ENCODE measurements at places on chromosomes 2 and 18.

DNA sequence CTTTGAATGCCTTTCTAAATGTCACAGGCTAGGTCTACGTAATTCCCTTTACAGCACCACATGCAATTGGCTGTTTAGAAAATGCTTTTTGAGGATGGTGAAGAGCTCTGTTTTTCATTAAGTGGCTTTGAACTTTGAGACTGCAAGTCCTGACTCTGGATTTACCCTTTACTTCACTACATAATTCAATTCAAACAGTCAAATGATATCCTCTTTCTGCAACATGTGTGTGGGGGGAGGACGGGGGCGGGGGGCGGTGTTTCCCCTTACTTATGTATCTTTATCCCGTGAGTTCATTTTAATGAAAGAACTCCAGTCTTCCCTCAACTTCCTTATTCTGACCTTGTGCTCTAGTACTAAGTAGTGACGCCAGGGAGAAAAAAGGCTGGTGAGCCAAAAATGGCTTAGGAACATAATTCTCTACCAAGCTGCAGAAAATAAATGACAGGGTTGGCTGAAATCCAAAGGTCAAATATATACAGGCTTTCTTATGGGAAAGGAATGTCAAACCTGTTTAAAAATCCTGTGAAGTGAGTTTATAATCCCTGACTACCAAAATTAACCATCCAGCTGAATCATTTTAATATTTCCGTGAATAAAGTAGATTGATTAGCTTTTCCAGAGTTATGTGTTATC, 119.6 kb downstream of the SLC8A1 start:
- no peak for DNase-seq

DNA sequence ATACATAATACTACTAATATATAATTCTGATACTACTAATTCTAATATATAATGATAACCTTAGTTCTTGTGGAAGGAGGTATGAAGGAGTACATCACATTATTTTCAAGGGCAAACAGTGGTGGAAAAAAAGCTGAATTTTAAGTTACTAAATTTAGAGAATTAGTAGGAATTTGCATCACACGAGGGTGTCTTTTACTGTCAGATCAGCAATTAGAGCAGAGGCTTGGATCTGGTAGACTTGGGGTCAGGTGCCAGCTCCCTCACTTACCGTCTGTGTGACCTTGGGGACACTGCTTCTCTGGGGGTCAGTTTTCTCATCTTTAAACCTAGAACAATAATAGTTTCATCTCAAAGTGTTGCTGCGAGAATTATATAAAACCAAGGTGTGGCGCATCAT, 114.1 kb upstream of the NEDD4L start:
- DNase-seq, result no peak

DNA sequence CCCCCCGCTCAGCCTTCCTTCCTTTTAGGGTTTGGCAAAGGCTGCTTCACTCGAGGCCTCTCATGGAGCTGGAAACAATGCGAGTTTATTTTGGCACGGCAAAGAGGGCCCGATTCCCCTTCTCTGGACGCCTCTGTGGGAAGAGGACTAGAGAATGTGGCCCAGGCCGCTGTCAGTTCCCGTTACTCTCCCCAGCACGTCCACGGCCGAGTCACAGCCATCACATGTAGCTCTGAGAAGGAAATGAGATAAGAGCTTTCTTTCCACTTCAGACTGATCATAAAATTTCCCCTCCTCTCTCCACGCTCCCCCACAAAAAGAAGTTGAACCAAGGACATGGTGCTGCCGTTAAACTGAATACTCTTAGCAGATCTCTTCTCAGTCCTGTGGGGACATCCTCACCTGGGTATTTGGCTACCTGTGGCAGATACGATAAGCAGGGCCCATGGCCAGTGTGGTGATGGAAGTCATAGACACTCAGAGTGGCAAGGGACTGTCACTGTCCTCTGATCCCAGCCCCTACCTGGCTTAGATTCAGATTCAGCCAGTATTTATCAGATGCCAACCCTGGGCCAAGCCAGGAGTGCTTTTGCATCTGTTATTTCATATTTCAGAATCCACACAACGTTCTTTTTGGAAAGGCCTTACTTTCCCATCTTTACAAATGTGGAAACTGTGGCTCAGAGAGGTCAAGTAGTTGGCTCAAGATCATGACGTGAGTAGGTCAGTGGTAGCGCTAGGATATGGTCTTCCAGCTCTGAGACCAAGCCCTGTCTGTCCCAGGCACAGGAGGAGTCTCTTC, 101.2 kb downstream of the MCFD2 start:
- DNase-seq, result no peak

GRCh38 chr2:96320728-96321622, 4.1 kb upstream of the ITPRIPL1 start:
- DNase-seq, result no peak

DNA sequence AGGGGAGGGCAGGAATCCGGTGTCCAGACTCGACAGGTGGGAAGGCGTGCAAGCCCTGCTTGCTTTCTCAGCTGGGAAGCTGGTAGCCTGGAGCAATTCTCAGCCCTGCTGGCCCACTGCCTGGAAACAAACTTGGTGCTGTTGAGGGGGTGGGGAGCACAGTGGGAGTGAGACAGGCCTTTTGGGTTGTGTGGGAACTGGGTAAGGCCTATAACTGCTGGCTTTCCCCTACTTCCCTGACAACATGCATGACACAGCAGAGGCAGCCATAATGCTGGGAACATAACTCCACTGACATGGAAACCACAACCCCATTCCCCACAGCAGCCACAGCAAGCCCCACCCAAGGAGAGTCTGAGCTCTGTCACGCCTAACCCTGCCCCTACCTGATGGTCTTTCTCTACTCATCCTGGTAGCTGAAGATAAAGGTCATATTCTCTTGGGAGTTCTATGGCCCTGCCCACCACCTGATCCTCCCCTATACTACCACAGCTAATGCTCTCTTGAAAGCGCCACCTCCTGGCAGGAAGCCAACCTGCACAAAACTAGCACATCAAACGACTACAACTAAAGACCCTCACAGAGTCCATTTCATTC, 122.9 kb upstream of the ACVR1C start:
- peak; percentile 18 for DNase-seq

- no peak for DNase-seq
Measured at GRCh38 chr18:34730774-34731173, 20.7 kb downstream of the DTNA start.

DNA sequence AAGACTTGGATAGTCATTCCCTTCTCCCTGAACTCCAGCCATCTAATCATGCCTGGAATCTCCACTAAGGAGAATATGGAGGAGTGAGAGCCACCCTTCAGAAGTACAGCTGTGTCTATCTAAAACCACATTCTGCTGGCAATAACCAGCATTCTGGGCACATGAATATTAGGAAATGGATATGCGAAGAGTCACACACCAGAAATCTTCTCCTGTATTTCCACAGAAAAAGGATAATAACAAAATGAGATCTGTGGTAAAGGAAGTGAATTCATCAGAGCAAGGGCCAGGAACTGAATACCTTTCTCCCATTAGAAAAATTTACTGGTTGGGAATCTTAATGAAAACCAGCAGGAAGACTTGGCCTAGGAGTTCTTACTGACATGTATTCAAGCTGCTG, 218.8 kb downstream of the SCG2 start:
- DNase-seq, result no peak

DNA sequence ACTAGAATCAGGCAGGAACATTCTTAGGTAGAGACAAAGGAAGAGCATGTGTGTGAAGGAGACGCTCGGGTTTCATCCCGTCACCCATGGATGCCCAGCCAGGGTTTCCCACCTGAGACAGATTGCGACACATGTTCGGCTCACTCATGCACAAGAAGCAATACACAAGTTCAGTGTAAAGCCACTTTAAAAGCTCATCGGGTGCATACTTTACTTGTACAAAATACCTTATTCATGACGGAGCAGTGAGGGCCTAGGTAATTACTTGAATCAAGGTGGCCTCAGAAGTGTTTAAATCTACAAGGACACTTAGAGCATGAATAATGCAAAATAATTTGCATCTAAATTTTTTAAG, 42.0 kb downstream of the ZEB2 start:
- no peak for DNase-seq

GRCh38 chr2:111702119-111702803, 181.7 kb downstream of the ANAPC1 start:
- DNase-seq, result peak; percentile 61

DNA sequence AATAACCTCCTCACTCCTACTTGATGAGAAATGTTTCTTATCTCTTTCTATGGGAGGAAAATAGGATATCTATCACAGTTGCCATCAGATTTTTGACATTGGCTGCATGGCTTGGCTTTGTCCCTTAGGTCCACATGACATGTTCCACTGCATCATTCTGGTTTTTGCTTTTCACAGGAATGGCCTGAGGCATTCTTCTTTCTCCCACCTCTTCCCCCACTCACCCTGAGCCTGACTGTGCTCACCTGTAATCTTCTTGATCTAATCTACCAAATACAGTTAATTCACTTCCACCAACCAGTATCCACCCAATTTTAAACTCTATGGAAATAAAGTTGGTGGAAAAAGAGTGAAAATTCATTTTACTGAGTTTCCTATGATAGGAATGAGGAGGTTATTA, 763.5 kb upstream of the CELF4 start:
- no peak for DNase-seq

DNA sequence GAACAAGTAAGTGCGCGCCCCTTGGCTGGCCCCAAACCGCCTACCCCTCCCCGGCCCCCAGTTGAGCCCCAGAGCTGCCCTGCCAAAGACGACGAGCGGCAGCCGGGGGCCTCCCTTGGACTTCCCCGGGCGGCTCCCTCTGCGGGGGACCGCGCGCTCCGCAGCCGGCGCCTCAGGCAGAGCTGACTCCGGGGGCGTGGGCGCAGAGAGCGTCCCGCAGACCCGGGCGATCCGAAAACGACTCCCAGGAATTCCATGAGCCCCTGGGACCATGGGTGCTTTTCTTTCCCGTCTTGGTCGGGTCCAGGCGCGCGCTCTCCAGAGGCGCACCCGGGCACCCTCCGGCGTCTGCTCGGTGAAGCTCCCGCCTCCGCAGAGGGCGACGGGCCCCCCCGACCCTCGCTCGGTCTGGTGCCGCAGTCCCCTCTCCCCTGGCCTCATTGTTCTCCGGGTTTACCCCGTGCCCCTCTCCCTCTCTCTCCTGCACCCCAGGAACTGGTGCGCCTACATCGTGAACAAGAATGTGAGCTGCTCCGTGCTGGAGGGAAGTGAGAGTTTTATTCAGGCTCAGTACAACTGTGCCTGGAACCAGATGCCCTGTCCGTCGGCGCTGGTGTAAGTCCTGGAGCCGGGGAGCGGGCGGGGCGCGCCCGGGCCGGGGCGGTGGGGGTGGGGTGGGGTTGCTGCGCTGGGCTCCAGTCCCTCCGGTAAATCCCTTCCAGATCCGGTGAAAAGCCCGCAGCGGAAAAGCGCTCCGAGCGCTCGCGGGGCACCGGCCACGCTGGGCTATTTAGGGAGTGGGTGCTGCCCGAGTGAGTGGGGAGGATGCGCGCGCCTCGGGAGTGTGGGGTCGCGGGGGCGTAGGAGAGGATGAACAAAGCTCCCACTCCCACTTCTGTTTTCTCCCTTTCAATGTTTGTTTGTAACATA, 776 bp downstream of the EMILIN2 start:
- DNase-seq, result no peak

- no peak for DNase-seq
Measured at GRCh38 chr2:86000131-86000937, 105.4 kb downstream of the POLR1A start.

- no peak for DNase-seq
Measured at GRCh38 chr2:189082376-189082975, 97.1 kb downstream of the COL5A2 start.

DNA sequence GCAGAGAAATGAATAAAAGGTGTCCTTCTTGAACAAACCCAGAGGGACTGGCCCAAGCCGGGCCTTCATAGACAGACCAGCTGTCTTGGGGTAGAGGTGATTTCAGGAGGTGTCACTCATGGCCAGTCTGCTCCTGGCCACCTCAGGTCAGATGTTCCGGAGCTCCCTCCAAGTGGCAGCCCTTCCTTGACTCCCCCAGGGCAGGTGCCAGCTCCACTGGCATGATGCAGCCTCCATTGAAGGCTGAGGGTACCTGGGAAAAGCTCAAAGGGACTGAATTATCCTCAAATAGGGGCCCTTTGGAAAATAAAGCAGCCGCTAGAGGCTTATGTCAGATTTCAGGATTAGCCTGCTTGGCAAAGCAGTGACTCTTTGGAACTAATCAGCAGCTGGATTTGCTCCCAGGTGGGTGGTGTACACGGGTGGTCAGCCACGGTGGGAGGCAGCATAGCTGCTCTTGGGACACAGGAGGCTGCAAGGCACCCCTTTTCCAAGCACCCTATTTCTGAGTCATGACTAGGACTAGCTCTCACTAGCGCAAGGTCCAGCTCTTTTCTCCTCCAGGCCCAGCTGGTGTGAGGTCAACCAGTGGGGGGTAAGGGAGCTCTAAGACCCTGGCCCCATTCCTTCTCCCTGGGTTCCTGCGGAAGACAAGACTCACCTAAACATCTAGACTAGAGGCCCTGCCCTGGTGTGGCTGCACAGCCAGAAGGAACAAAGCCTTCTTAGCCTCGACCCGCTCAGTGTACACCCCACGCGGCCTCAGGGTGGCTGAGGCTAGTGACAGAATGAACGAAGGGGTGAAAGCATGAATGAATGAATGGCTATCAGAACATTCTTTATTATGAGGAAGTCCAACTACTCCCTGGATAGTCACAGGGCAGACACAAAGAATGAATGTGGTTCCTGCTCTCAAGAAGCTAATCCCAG, 29.3 kb downstream of the HS1BP3 start:
- DNase-seq, result no peak

DNA sequence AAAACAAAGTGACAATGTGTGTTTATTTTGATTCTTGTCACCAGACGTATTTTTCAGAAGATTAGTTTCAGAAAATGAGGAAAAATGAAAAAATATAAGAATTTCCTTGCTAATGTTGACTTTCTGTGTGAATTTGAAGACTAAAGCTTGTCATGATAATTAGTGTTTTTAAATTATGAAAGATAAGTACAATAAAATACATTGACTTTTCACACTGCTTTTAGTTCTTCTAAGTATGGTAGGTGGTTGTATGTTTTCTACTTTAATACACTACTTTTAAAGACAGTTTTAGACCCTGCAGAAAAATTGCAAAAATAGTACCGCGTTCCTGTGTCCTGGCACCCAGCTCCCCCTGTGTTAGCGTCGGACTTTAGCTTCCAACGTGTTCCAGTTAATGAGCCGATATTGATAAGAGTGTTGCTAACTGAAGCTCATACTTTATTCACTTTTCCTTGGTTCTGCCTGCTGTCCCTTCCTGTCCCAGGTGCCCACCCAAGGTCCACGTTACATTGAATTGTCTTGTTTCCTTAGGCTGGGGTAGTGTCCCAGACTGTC, 695 bp downstream of the RBFA start:
- DNase-seq, result no peak

GRCh38 chr2:190335225-190335559, 8.2 kb upstream of the INPP1 start:
- DNase-seq, result no peak

DNA sequence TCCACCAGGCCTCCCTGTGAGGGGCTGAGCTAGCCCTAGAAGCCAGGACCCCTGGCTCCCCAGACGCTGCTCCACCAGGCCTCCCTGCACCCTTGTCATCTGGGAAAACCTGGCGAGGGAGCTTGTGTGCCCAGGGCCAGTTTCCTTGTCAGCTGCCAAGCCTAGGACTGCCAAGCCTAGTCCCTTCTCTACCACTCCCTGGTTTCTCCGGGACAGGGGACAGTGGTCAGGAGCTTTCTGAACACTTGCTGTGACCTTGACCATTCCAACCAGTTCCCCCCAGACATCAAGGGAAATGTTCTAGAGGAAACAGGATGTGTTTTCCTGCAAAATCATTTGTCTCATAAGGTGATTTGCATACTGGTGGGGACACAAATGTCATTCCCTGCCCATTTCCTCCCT, 41.3 kb upstream of the MRPL33 start:
- no peak for DNase-seq

- peak; percentile 64 for DNase-seq
Measured at GRCh38 chr2:64114063-64114911, 29.9 kb downstream of the PELI1 start.
